Epithelial cell of umbilical artery (primary cell): ENCODE measurements at places on chromosomes 5 and 9. TPM values are rescaled to one million over a fixed set of nuclear protein-coding genes. Genes with fewer than 3 reads are reported as not detected.

KIF4B gene
- 0.30 and 0.32 TPM in 2 replicates for total RNA-seq

OR1J4 gene
- total RNA-seq, result not detected in 2 replicates

NRG2 gene
- under 0.01 and 2.4 TPM in 2 replicates for total RNA-seq

LTC4S gene
- total RNA-seq, result not detected in 2 replicates

MPDZ gene
- 61.7 and 77.7 TPM in 2 replicates for total RNA-seq

CDH9 gene
- total RNA-seq, result not detected in 2 replicates

NUTM2G gene
- not detected in 2 replicates for total RNA-seq

KCTD16 gene
- total RNA-seq, result 0.61 and 0.65 TPM in 2 replicates

CCIN gene
- 1.3 and 3.8 TPM in 2 replicates for total RNA-seq

ELOVL7 gene
- under 0.01 and 0.61 TPM in 2 replicates for total RNA-seq

GFI1B gene
- not detected in 2 replicates for total RNA-seq

SPEF2 gene
- 0.97 and 2.0 TPM in 2 replicates for total RNA-seq

FRMPD1 gene
- not detected in 2 replicates for total RNA-seq

PPP3R2 gene
- not detected in 2 replicates for total RNA-seq

GNA14 gene
- 0.97 and 8.4 TPM in 2 replicates for total RNA-seq

SH3PXD2B gene
- total RNA-seq, result 10.6 and 15.9 TPM in 2 replicates
